ENCODE measurements at places on chromosomes 3 and 15.

DNA sequence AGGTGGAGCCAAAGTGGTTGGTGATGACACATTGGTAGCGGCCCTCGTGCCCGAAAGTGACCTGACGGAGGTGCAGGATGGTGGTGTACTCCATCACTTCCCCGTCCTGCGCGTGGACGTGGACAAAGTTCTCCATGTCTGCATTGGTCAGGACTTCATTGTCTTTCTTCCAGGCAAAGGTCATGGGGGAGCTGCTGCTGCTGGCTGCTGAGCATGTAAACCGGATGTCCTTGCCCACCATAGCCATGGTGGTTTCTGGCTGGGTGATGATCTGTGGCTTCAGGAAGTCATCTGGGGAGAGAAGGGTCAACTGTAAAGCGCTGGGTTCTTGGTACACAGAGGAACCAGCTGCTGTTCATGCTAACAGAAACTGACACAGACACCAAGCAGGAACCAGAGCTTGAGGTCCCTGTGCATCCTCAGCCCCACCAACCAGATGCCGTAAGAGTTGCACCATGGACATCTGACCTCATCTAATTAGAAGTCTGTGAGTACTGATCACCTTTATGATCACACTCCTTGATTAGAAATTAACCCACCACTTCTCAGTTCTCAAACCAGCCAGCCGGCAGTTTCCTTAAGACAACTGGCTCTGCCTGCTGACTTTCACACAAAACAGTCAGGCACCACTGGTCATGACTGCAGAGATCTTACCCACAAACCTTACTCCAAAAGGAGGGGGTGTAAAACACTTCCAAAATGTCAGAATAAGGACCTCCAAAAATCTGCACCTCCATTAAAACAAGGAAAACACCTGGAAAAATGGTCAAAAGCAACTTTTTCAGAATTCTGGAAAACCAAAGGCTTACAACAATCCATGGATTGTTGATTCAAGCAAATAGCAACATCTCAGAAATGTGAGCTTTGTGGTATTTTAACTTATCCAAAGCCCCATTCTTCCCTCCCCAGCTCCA, 114.6 kb downstream of the LRIG1 start:
- DNase-seq, result no peak

DNA sequence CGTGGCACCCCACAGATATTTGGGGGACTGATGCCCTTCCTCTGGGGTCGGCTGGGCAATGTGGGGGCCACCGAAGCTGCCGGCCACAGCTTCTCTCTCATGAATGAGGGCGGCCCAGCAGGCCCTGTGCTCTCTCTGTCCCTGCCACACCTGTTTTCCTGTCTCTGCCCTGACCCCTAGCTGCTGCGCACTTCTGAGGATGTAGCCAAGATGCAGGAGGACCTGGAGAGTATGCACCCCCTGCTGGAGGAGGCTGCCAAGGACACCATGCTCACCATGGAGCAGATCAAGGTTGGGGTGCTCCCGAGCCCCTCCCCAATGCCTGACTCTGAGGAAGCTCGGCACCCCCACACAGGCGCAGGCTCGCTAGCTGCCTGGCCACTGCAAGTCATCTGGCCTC, 59.7 kb downstream of the SEMA3G start:
- DNase-seq, result no peak

DNA sequence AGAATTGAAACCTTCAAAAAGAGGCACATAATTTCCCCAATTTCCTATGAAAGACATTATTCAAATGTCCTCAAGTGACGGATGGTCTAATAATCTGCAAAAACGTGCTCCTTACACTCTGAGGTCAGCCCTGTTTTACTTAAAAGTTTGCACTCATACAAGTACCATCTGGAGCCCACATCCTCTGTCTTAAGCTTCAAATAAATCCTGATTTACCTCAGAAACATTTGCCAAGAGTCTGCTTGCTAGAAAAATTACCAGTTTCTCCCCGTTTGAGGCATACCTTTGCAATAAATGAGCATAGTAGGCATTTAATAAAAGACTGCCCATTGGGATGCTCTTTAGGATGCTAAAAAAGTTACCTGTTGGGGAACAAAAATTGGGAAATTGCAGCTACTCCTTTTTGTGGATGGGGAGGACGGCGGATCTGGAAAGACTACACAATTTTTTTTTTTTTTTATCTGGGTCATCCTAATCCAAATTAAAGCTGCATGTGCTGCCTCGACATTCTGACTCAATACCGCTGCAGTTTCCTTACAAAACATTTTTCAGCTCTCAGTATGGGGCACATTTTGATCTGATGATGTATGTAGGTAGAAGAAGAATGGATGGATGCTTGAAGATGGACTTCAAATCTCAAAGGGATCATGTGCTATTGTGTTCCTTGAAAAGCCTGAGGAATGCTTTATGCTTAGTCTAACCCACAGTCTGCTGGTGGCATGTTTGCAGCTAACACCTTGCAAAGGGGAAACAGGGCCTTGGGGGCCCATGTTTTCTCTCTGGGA, 233.7 kb upstream of the ADAMTS9 start:
- no peak for DNase-seq

DNA sequence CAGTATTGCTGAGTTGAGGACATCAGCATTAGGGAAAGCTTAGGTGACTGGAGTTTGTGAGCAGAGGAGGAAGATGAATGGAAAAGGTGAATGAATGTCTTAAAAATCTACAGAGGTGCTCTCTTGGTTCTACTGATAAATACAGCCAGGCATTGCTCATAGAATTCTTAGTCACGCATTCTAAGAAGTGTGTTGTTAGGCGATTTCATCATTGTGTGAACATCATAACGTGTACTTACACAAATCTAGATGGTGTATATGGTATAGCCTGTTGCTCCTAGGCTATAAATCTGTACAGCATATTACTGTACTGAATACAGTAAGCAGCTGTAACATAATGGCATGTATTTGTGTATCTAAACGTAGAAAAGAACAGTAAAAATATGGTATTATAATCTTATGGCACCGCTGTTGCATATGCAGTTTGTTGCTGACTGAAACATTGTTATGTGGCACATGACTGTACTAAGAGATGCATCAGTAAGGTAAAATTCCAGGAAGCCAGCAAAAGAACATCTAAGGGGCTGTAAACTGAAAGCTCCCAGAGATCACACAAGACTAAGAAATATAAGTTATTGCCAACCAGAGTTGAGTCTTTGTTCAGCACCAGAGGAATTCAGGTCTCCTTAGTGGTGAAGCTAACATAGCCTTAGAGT, 42.9 kb upstream of the ASB14 start:
- no peak for DNase-seq

- no peak for DNase-seq
Observed at GRCh38 chr15:75054172-75054897, 30.9 kb downstream of the PPCDC start.

- no peak for DNase-seq
Observed at GRCh38 chr15:71337197-71337845, 222.1 kb downstream of the THSD4 start.

DNA sequence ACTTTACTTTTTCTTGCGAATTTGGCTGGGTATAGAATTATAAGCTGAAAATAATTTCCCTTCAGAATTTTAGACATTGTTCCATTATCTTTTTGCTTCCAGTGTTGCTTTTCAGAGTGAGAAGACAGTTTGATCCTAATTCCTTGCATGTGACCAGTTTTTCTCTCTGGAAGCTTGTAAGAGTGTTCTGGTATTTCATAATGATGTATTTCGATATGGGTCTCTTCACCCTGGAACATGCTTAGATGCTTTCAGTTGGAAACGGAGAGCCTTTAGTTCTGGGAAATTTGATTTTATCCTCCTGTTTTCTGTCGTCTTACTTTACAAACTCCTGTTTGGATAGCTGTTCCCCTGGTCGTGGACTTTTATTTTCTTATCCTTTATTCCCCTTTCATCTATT, 13.9 kb downstream of the ALPK3 start:
- DNase-seq, result no peak

DNA sequence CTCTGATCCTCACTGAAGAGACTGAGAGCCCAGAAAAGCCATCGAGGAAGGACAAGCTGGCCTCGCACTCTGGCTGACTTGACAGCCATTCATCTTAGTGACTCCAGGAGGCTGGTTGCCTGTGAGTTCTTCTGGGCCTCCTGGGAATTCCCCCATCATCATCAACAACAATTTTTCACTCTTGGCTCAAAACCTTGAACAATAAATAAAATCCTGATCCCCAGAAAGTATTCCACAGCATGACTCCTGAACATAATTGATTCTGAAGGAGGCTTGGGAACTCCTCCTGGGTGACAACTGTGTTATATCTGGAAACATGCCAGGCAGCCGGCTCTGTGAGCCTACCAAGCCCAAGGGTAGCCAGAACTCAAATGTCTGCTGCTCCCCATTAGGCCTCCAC, 188.6 kb downstream of the SHQ1 start:
- DNase-seq, result no peak

- no peak for DNase-seq
Observed at GRCh38 chr3:117192888-117193287, 483.3 kb downstream of the TUSC7 start.

DNA sequence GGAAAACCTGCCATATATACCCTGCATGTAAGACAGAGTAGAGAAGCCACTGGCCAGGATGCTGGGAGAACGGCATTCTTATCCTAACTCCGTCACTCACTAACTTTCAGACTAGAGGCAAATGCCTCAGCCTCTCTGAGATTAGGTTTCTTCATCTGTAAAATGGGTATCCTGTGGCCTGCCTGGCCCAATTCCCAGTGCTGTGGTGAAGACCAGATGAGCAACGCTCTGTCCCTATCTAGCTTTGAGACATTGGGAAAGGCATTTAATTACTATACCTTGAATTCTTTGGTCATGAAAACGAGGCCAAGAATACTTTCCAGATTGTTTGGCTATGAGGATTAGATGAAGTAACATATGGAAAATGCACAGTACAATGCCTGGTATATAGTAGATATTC, 35.9 kb downstream of the CEMIP start:
- DNase-seq, result no peak

GRCh38 chr15:36818260-36818659, 238.8 kb downstream of the CDIN1 start:
- DNase-seq, result no peak

DNA sequence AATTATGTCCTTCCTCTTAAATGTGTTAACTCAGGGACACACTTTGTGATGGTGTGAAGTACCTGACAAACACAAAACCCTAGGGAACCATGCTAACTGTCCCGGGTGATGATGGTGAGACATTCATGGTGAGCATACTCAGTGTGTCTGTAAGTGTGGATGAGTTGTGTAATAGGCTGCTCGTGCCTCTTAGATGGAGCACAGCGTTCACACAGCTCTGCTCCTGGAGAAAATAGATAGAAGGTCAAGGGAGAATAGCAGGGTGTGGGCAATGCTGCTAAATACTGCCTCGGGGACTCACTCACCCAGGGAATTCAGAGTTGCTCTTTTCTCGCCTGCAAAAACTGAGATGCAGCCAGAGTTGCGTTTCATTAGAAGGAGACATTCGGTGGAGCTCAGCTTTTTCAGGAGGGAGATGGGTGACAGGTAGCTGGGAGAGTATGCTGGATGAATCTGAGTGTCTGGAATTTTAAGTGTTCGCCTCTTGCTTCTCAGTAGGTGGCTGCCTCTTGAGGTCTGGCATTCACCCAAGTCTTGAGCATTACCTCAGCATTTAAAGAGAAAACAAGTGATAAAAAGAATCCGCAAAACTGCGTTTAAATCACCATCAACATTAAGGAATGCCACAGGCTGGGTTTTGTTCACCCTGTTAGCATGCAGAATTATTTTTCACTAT, 813.2 kb downstream of the AGBL1 start:
- no peak for DNase-seq

- DNase-seq, result no peak
Observed at GRCh38 chr3:56094170-56094569, 374.1 kb downstream of the ERC2 start.

GRCh38 chr3:171974986-171975837, 64.2 kb upstream of the FNDC3B start:
- no peak for DNase-seq

GRCh38 chr3:124999317-124999716, 56.5 kb downstream of the HEG1 start:
- no peak for DNase-seq

GRCh38 chr3:130442284-130442683, 74.7 kb upstream of the COL6A6 start:
- DNase-seq, result no peak

DNA sequence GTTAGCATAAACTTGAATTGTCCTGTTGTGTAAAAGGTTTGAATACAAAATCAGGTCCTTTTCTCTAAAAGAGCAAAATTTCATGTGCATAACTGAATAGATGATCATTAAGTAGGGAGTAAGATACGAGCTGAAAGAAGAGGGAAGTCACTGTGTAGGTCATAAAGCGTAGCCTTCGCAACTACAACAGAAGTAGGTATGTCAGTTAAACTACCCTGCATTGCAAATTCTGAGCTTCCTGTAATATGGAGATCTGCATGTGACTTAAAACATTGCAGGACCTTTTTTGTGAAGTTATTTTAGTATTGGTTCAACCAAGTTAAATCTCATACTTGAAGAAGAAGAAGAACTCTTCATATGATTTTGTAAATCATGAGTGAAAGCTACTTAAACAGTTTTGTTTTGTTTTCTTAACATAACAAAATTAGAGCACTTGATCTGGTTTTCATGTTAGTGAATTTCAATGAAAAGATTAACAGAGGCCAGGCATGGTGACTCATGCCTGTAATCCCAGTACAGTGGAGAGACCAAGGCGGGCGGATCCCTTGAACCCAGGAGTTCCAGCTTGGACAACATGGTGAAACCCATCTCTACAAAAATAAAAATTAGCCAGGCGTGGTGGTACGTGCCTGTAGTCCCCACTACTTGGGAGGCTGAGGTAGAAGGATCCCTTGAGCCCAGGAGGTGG, 26.4 kb downstream of the ARMC8 start:
- no peak for DNase-seq

GRCh38 chr3:110966966-110967663, 104.5 kb upstream of the NECTIN3 start:
- no peak for DNase-seq

- no peak for DNase-seq
Observed at GRCh38 chr3:113514265-113514769, 639 bp downstream of the SPICE1 start.

- no peak for DNase-seq
Observed at GRCh38 chr3:141385406-141386125, 17.3 kb downstream of the ZBTB38 start.

DNA sequence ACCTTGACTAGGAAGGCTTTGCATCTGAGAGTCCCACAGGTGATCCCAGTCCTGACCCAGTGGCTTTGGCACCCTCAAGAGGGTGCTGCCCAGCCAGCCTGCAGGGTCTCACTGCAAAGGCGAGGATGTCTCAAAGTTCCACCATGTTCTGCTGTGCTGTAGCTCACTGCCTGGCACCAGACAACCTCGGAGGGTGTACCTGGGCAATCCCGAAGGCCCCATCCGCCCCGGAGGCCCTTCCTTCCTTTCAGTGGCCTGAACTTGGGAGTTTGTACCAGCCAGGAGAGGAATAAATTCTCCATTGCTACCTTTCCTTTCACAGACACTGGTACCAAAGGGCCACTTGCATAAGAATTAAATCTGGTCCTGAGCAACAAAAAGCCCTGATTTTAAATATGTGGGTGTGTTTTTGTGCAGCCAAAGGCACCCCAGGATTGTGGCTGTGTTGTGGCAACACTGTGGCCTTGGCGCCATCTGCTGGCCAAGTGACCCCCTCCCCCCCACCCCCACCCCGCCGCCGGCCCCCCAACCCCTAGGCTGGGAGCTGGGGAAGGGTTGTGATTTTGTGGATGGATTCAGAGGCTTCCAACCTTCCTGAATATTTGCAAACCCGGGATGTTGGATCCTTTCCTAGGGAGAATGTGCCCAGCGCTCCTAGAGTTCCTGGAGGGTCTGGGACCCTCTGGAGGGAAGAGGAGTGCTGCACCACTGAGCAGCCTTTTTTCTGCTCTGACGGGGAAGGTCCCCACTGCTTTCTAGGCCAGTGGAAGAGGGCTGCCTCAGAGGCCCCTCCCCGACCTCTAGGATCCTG, 9.7 kb upstream of the PTPN23 start:
- no peak for DNase-seq

- peak; percentile 83 for DNase-seq
Observed at GRCh38 chr15:64905119-64905831, 6.4 kb upstream of the ANKDD1A start.
